ENCODE measurements at places on chromosomes 4 and X. TPM values are rescaled to one million over a fixed set of nuclear protein-coding genes. Genes with fewer than 3 reads are reported as not detected.

PCDH19 gene
- 0.44 TPM for total RNA-seq

DNA sequence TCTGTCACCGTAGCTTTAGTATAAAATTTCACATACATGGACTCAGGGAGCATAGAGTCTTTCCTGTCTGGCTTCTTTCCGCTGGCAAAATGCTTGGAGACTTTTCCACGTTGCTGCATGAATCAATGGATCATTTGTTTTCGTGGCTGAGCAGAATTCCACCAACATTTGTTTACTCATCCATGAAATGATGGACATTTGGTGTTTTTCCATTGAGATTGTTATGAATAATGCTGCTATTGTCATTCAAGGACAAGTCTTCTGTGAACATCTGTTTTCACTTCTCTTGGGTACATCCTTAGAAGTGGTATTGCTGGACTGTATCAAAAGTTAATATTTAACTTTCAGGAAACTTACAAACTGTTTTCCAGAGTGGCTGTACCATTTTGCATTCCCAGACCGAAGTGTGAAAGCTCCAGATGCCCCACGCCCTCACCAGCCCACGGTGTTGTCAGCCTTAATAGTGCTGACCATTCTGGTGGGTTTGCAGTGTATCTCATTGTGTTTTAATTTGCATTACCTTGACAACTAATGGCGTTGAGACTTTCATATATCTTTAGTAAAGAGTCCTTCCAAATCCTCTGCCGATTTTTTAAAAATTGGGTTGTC, 5.8 kb upstream of the TMEM271 start:
- peaks cover 16% of the 10 kb centered on the region for H3K27me3 ChIP-seq
- no peaks in the 10 kb centered on the region for H3K4me1 ChIP-seq
- H3K36me3 ChIP-seq, result no peaks in the 10 kb centered on the region
- no peak for DNase-seq
- no peak overlapping the region for H3K27ac ChIP-seq
- no peak overlapping the region for H3K4me3 ChIP-seq

DNA sequence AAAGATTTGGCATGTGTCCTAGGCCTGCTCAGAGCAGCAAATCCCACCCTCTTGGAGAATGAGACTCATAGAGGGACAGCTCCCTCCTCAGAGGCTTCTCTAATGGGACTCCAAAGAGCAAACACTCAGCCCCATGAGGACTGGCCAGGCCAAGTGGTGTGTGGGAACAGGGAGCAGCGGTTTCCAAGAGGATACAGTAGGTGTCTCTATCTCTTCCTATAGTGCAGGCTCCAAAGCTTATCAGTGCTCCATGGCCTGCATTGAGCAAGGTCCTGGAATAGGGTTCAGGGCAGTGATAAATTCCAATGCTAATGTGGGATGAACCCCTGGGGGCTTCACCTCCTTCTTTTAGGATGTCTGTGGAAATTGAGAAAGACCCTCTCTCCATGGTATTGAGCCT, 15.7 kb upstream of the MAGEA10 start:
- H3K4me1 ChIP-seq, result no peaks in the 10 kb centered on the region
- no peak for DNase-seq
- no peaks in the 10 kb centered on the region for H3K36me3 ChIP-seq
- no peaks in the 10 kb centered on the region for H3K27me3 ChIP-seq

- H3K27ac ChIP-seq, result peak overlapping the region; percentile 27
- DNase-seq, result no peak
- no peak overlapping the region for H3K4me3 ChIP-seq
Measured at GRCh38 chr4:41119867-41120295, 94.5 kb downstream of the APBB2 start.

GRCh38 chr4:112853662-112854256, 195.7 kb upstream of the ANK2 start:
- no peak overlapping the region for H3K4me3 ChIP-seq
- H3K27me3 ChIP-seq, result no peaks in the 10 kb centered on the region
- no peaks in the 10 kb centered on the region for H3K36me3 ChIP-seq
- H3K4me1 ChIP-seq, result no peaks in the 10 kb centered on the region

- peaks cover 36% of the 10 kb centered on the region for H3K27me3 ChIP-seq
- H3K27ac ChIP-seq, result no peak overlapping the region
- no peak overlapping the region for H3K4me3 ChIP-seq
- H3K36me3 ChIP-seq, result no peaks in the 10 kb centered on the region
- H3K4me1 ChIP-seq, result no peaks in the 10 kb centered on the region
Measured at GRCh38 chr4:140579278-140579677, 10.5 kb upstream of the UCP1 start.

DNA sequence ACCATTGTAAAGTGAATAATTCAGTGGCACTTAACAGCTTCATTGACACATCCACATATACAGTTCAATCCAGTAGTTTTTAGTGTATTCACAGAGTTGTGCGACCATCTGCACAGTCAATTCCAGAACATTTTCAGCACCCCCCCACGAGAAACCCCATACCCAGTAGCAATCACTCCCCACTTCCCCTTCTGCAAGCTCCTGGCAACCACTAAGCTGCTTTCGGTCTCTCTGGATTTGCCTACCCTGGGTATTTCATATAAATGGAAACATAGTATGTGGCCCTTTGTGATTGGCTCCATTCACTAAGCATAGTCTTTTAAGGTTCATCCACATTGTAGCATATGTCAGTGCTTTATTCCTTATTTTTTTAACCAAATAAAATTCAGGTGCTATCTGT, 10.0 kb downstream of the MSL3 start:
- no peaks in the 10 kb centered on the region for H3K4me1 ChIP-seq
- no peaks in the 10 kb centered on the region for H3K36me3 ChIP-seq
- H3K4me3 ChIP-seq, result no peak overlapping the region
- no peak for DNase-seq
- no peaks in the 10 kb centered on the region for H3K27me3 ChIP-seq

- H3K27ac ChIP-seq, result no peak overlapping the region
- DNase-seq, result no peak
- no peaks in the 10 kb centered on the region for H3K27me3 ChIP-seq
- no peaks in the 10 kb centered on the region for H3K4me1 ChIP-seq
- no peak overlapping the region for H3K4me3 ChIP-seq
- H3K36me3 ChIP-seq, result no peaks in the 10 kb centered on the region
Measured at GRCh38 chr4:170827562-170828274, 738.0 kb upstream of the AADAT start.

DNA sequence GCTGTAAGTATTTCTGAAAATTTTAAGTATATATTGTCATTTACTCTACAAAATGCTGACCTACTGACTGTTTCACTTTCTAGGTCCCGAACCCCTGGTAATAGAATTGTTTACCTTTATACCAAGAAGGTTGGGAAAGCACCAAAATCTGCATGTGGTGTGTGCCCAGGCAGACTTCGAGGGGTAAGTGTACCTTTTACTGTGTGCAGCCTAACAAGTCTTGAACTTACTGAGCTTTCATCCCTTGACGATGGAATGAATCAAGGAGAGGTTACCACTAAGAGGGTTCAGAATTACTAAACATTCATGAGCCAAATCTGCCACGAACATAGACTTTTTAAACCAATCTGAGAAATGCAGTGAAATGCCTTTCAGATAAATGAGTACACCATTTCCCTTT, 1.6 kb downstream of the RPL34 start:
- DNase-seq, result no peak
- H3K36me3 ChIP-seq, result peaks cover 58% of the 10 kb centered on the region
- H3K27ac ChIP-seq, result no peak overlapping the region
- H3K4me3 ChIP-seq, result no peak overlapping the region
- no peaks in the 10 kb centered on the region for H3K27me3 ChIP-seq

DNA sequence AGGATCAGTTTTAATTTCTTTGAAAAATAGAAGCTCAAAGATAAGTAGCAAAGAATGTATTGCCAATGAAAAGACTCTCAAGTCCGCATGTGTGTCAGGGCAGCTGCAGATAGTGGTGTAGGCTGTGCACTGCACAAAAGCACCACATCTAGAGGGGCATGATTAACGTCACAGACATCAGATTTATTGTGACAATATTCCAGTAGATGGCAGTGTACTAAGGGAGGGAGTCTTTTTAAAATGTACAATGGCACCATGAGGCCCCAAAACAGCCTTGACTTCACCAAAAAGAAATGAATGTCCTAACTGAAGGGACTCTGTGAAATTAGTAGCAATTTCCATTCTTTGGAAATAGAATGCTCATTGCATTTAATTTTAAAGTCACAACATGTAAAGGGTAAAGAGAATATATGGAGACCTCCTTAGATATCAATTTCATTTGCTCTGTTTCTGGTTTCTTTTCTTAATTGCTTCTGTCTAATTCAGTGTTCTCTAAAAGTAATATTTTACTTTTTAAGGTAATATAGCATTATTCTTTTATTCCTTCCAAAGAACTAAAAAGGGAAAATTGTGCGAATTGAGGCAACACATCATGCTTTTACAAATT, 98.4 kb downstream of the ZNF827 start:
- no peak for DNase-seq
- peaks cover 25% of the 10 kb centered on the region for H3K36me3 ChIP-seq
- H3K4me1 ChIP-seq, result no peaks in the 10 kb centered on the region
- H3K27me3 ChIP-seq, result no peaks in the 10 kb centered on the region
- no peak overlapping the region for H3K27ac ChIP-seq
- no peak overlapping the region for H3K4me3 ChIP-seq

DNA sequence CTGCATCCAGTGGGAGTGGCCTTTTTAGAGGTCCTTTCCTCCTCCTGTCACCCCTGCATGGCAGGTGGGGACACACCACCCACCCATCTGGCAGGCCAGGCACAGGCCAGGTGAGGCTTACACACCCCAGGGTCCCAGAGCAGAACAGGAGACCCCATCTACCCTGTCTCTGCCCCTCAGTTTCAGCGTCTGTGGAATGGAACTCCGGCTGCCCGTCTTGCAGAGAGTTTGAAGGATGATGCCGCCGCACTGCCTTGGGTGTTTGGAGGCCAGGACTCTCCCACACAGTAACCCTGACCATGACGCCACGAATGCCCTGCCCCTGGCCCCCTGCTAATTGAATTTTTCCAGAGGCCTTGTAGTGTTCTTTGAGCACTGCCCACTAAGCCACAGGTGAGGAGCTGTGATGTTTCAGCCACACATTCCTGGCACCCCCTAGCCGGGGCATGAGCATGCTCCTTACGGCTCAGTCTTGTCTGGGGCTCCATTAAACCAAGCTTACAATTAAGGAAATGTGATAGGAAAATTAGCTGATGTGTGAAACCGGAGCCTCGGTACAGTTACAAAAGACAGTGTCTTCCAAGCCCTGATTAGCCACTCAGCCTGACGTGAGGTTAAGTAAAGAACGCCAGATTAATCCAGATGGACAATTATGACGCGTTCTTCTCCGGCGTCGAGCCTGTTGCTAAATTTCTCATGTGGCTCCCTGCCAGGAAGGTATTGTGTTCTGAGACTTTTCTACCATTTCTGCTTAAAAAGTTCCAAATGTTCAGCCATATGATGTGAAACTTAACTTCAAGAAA, 39.3 kb downstream of the HMX1 start:
- DNase-seq, result peak; percentile 12
- H3K27me3 ChIP-seq, result peaks cover 40% of the 10 kb centered on the region

- H3K4me3 ChIP-seq, result no peak overlapping the region
- H3K27ac ChIP-seq, result no peak overlapping the region
- H3K27me3 ChIP-seq, result no peaks in the 10 kb centered on the region
- no peak for DNase-seq
- peaks cover 9% of the 10 kb centered on the region for H3K4me1 ChIP-seq
Measured at GRCh38 chr4:54902271-54902670, 223.1 kb downstream of the KDR start.
